ENCODE measurements at places on chromosomes 3 and 15.

DNA sequence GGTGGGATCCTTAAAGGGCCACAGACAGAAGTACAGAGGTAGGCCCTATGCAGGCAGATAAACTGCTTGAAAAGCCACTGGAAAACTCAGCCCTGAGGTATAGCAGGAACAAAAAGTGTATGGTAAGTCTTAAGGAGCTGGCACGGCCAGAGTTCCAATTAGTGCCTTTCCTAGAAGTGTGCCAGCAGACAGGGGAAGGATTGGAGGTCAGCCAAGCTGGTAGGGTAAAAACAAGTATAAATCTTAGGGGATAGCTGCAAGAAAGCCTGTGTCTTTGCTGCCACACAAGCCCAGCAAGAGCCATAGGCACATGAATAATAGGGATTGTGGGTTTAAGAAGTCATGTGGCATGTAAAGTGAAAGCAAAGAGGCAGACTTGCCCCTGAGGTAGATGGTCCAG is 582.5 kb downstream of the PLOD2 start:
- no peak for DNase-seq

- DNase-seq, result no peak
Observed at GRCh38 chr15:70428211-70428822, 330.6 kb upstream of the TLE3 start.

DNA sequence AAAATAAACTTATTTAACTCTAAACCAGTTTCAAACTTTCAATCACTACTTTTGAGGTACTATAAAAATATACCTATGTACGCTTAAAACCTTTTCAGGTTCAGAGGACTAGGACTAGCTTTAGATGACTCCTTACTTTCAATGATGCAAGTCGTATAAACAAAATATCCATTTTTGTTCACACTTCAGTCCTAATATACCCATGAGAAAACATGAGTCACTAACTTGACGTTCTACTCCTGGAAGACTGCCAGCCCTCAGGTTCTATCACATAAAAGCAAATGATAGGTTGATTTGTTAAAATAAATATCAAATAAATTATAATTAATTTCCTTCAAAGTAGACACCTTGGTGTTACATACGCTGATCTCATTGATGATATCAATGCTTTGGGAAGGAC is 10.6 kb upstream of the P3H2 start:
- no peak for DNase-seq

GRCh38 chr3:50195501-50196252 is 4.3 kb downstream of the GNAT1 start:
- no peak for DNase-seq

GRCh38 chr3:104176706-104177105 is 1190.0 kb upstream of the ALCAM start:
- DNase-seq, result no peak

DNA sequence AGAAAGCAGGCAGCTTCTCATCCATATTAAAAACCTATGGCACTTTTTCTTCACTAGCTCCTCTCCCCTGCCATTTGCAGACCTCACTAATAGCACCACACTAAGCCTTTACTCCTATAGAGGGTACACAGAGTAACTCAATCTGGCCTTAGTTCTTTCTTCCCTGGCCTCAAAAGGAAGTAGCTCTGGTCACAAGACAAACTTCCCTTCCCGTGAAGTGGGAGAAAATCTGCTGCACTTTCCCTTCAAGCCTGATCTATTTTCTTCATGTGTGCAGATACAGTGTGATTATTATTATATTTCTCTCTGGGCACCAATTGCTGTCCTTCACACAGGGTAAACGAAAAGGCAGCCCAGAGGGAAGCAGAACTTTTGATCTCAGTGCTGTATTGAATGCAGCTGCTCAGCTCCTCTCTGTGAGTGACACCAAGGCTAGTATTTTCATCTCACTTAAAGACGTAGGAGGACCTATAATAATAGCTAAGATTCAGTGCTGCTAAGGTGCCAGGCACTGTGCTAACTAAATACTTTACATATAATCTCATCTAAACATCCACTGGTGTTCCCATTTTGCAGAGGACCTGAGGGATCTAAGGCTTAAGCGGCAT is 61.9 kb upstream of the RASGRP1 start:
- no peak for DNase-seq
